ENCODE measurements at places on chromosomes 5 and 9.

- DNase-seq: no peak
These were observed 171.0 kb upstream of the TUT7 start for GRCh38 chr9:86525182-86525581.

GRCh38 chr9:92327283-92327850, 1.6 kb downstream of the CENPP start:
- DNase-seq: no peak

DNA sequence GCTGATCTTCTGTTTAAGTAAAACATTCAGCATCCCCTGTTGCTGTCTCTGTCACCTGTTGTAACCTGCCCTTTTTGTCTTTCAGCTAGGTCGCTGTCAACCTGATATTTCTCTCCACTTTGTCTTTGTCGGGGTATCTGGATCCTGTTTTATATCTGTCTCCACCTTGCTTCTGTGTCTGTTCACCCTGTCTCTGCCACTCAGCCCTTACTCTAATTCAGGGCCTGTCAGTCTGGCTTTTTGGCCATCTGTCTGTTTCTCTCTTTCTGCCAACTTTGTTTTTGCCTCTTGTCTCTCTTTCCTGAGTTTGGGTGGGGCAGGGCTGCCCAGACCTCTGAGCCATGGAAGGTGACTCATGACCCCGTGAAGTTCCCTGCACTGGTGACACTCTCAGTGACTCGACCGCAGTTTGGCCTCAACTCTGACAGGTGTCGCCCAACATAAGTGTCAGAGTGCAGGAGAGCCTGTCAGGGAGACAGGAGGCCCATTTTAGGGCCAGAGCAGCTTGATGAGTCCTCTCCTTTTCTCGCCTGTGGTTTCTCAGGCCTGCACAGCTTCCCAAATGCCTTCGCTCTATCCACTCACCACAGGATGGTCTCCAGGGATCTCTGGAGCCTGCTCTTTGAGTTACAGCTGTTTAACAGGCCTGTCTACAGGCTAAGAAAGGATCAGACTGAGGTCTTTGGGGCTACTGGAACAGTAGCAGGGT, 868 bp downstream of the ZBTB43 start:
- DNase-seq: peak; percentile 88

GRCh38 chr5:567664-568060, 43.4 kb upstream of the SLC9A3 start:
- DNase-seq: no peak

GRCh38 chr5:19880859-19881436, 107.1 kb downstream of the CDH18 start:
- DNase-seq: no peak

DNA sequence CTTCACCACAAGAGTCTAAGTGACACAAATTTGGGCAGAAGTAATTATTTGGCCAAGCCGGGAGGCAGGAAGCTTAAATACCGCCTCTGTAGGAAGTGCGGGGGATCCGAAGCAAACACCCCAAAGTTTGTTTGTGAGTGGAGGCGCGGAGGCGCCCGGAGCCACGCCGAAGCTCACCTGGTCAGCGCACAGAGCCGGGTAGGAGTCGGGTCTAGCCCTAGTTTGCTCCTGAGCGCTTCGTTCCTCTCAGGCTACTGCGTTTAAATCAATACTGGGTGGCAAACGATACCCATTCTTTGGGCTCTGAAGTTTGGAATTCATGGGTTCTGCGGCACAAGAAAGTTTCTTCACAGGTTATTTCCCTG, 855 bp downstream of the MCC start:
- DNase-seq: no peak

GRCh38 chr9:14768405-14769229, 46.1 kb upstream of the CER1 start:
- peak; percentile 39 for DNase-seq

All from suppressor macrophage (primary cell).